WERI-Rb-1 (cell line): ENCODE measurements at places on chromosomes 1 and 21.

GRCh38 chr1:10682449-10683309, 113.8 kb downstream of the CASZ1 start:
- peak; percentile 80 for DNase-seq

DNA sequence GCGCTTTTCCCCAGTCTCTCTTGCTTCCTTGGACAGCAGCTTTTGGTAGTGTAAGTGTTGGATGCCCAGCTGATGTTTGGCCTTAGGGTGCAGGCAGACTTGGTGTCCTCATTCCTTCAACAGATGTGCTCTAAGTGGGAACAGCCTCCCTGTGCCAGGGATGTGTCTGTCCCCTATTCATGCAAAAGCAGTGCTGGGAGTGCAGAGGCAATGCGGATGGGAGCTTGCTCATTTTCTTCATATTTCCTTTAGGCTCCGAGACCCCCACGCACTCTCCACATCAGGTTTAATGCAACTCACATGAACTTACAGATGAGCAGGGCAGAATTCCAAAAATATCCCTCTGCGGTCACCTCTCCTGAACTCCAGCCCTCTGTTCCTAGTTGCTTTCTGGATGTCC, 96.1 kb downstream of the IER5 start:
- DNase-seq = no peak

- DNase-seq = no peak
Observed at GRCh38 chr1:196557797-196558196, 50.4 kb downstream of the KCNT2 start.

DNA sequence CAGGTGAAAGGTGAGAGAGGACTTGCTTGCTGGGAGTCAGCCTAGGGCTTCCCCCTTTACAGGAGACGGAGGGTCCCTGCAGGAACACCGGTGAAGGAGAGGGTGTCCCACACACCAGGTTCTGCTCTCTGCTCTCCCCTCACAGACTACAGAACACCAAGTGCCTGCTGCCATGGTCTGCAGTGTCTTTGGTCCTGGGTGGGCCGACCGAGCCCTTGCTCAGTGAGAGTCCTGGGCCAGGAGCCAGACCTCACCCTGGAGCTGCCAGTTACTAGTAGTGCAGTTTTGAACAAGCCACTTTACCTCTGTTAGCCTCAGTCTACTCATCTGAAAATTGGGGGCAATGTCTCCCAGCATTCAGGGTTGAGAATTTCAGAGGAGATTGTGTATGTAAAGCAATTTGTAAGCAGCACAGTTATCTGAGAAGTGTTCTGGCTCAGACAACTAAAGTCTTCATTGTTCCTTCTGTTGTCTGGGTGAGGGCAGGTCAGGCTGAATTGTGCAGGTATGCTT, 2.7 kb upstream of the IL6R start:
- no peak for DNase-seq

DNA sequence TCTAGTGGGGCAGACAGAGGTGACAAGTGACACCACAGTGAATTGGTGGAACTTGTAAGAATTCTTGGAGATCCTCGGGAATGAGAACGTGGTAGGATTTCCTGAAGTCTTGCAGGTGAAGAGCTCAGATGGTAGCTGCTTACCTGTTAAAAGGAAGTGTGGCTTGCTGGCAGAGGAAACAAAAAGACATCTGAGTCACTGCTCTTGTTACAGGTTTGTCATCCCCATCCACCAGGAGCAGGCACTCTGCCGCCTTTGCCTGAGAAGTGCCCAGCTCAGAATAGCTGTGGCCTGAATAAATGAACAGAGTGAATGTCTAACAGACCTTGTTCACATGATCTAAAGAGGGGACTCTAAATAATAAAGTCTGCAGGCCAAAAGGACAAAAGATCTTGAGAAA, 12.3 kb upstream of the ZSCAN20 start:
- no peak for DNase-seq

DNA sequence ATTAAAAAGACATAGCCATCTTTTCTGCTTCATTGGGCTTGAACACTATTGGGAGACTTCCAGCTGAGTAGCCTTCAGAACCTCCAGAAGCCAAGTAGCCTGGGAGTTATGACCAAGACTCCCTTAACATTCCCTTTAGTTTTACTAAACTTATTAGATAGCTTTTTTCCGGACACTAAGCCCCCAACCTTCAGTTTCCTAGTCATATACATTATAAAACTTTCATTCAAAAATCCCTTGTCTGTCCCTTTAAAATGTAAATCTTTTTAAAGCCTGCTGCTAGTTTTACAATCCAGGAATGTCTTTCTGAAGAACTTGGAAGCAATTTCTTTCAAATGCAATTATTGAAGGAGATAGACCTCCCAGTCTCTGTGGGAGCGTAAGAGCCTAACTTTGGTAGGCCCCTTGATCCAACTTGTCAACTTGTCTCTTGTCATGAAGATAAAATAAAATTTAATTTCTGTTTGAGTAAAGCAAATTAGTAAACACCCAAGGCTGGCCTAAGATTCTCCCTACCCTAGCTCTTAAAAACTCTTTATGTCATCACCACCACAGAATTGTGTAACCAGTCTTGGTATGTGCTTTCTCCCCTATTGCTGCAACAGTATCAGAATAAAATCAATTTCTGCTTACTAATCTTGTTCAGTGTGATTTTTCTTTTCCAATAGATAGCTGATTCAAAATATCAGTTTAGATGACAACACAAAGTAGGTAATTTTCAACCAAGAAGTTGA, 796.2 kb downstream of the PLA2G4A start:
- no peak for DNase-seq

GRCh38 chr1:143661418-143662101, 310.2 kb downstream of the FAM72C start:
- no peak for DNase-seq

- DNase-seq = peak; percentile 76
Observed at GRCh38 chr21:46097336-46098293, at the start of gene COL6A2. Gene COL6A2 (plus strand): TSS chr21:46098112.

DNA sequence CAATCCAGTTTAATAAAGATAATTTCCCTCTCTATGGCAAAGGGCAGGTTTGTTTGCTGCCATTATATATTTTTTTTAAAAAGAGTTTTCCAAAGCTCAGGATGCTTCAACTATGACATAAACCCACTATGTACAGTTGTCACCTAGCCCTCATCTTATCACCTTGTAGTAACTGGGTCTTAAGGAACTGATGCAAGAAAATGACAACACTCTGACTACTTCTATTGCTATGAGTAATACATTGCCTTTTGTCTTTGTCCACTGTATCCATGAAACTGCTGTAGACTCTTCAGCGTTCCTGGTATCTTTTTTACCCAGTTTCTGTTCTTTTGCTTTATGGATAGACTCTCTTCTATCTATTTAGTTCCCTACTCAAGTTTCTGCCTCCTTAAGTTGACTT, 586.5 kb downstream of the NEGR1 start:
- DNase-seq = no peak

DNA sequence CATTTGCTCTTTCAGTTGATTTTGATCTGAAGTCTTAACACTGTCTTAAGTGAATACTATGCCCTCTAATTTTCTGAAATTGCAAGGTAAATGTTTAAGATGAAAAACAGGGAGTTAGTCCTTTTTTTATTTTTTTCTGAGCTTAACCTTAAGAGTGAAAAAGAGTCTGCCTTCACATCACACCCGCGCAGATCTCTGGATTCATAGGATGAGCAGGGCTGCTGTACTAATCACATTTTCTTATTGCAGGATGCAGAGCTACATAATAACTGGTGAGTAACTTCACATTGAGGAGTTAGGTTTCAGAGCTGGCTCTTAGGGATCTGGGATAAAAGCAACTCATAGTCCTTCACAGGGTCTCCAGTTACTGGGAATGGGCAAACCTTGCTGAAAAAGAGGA, 188.7 kb upstream of the ATP1B1 start:
- DNase-seq = no peak
